ENCODE measurements at places on chromosomes 2 and 18.

GRCh38 chr2:150485871-150486538 lies 1.5 kb downstream of the RND3 start:
- DNase-seq = no peak

GRCh38 chr2:172865422-172865821 lies 129.8 kb downstream of the RAPGEF4 start:
- DNase-seq = no peak

DNA sequence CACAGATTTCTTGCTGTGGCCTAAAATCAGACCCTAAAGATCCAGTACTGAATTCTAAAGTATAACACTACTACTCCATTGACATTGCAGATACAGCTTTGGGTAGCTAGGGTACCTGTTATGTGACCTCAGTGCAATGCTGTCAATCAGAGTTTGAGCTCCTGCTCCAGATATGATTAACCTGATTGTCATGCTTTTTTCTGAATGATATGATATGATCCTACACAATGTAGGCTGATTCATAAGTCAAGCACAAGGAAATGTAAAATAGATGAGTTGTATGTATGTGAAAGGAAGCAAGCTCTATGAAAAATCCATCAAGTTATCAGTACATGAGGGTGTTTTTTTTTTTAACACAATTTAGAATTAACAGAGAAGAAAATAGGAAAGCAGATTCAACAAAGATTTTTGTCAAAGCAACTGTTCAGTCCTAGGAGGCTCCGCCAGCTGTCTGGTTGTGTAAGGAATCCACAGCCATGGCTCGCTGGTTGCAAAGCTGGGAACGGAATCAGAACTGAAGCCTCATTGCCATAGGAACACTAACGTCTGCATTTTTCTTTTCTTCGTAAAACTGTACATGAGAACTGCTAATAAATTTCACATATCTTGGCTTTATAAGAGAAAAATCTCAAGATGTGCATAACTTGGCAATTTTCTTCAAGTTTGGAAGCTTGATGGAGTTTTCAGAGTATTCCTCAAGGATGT lies 52.9 kb downstream of the NR4A2 start:
- DNase-seq = no peak

GRCh38 chr2:151649966-151650365 lies 84.3 kb downstream of the NEB start:
- no peak for DNase-seq

GRCh38 chr18:55088000-55088401 lies 128.7 kb upstream of the CCDC68 start:
- no peak for DNase-seq

GRCh38 chr2:241092677-241093076 lies 9.4 kb downstream of the MTERF4 start:
- DNase-seq = no peak

GRCh38 chr2:240362826-240363745 lies 72.4 kb upstream of the GPC1 start:
- DNase-seq = no peak

DNA sequence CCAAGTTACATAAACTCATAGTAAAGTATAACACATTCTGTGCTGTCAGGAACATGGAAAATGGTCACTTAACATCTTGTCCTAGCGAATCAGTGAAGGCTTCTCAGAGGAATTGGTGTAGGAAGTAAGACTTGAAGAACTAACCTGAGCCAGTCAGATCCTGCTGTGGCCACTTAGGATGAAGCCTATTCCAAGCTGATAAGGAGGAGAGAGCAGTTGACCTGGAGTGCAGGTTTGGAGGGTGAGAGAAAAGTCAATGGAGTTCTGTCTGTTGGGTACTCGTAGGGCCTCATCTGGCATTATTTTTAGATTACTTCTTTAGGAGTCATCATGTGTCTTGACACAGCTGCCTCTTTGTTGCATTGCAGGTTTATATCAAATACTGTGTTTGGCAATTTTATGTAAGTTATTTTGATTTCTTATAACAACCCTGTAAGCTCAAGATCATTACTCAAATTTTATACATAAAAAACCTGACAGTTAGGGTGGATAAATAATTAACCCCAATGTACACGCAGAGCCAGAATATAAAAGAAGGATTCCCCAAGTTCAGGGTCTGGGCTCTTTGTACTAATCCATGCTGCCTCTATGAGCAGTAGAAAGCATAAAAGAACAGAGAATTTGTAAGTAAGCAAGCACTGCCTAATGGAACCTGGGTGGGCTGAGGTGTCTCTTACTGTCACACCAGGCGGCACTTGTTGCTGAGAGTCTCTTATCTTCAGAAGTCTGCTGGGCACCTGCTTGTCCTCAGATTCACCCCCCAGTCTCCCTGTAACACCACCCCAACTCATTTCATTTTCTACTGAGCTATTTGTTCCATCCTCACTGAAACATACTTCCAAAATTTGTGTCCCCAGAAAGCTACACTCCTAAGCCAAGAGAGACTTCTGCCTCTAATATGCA lies 252.1 kb upstream of the NT5C1B start:
- DNase-seq = no peak
